ENCODE measurements at places on chromosomes 2 and 18.

GRCh38 chr2:82837588-82838304 lies 1621.3 kb downstream of the SUCLG1 start:
- peak; percentile 77 for DNase-seq

- no peak for DNase-seq
These were observed 535.9 kb upstream of the VRK2 start for GRCh38 chr2:57510704-57511103.

DNA sequence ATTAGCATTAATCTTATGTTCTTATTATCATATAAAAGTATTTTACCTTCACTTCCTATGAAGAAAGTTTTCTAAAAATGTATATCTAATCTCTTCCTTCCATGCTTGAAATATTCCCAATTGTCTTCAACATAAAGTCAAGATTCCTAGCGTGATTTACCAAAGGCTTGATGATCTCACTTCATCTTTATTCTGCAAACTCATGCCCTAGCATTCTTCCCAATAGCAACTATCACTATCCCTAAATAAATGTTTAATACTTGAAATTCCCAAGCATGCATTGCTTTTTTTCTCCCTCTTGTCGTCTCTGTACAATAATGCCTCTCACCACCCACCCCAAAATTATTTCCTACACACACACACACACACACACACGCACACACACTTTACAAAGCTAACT lies 125.8 kb downstream of the VWC2L start:
- no peak for DNase-seq

- no peak for DNase-seq
These were observed 47.8 kb upstream of the MAP4K3 start for GRCh38 chr2:39484620-39485495.
